ENCODE measurements at places on chromosomes 7 and 10. TPM values are rescaled to one million over a fixed set of nuclear protein-coding genes. Genes with fewer than 3 reads are reported as not detected.

DNA sequence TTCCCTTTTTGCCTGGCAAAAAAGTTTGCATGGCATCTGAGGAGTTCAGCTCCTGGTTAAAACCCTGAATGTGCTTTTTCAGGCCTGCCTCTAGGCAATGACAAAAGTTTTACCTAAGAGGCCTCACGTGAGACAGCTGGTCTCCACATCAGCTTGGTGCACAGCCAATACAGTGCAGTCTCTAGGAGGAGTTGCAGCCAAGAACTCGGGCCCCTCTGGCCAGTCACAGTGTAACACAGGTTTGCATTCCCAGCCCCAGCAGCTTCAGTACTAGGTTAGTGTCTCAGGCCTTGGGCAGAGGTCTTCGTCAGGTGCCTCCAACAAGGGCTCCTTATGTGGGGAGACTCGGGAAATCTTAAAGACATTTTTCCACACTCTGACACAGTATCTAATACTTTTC is 771.7 kb downstream of the SORCS1 start:
- no peak for DNase-seq

DNA sequence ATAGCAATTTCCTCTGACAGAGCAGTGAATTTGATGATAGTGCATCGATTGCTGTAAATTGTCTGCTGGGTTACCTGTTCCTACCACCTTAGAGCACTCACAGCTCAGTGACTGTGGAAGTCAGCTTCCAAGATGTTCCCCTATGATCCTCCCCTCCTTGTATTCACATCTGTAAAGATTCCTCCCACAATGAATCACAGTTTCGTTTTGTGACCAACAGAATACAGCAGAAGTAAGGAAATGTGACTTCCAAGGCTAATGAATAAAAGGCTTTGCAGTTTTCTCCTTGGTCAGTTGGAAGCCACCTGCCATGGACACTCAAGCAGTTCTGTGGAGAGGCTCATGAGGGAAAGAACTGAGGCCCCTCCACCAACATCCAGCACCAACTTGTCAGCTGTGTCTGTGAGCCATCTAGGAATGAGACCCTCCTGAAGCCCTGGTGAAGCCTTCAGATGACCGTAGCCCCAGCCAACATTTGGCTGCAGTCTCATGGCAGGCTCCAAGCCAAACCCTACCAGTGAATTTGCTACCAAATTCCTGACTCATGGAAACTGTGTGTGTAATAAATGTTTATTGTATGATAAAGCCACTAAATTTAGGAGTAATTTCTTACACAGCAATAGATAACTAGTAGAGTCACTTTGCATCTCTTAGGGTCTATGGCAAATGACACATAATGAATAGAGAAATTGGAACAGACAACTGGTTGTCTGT is 309.5 kb upstream of the NPVF start:
- DNase-seq: no peak

- no peak for DNase-seq
Measured at GRCh38 chr7:83517035-83517700, 131.8 kb downstream of the SEMA3E start.

GRCh38 chr7:2093215-2093842 is 139.4 kb downstream of the MAD1L1 start:
- no peak for DNase-seq

- no peak for DNase-seq
Measured at GRCh38 chr7:133763076-133763640, 364.0 kb upstream of the LRGUK start.

DNA sequence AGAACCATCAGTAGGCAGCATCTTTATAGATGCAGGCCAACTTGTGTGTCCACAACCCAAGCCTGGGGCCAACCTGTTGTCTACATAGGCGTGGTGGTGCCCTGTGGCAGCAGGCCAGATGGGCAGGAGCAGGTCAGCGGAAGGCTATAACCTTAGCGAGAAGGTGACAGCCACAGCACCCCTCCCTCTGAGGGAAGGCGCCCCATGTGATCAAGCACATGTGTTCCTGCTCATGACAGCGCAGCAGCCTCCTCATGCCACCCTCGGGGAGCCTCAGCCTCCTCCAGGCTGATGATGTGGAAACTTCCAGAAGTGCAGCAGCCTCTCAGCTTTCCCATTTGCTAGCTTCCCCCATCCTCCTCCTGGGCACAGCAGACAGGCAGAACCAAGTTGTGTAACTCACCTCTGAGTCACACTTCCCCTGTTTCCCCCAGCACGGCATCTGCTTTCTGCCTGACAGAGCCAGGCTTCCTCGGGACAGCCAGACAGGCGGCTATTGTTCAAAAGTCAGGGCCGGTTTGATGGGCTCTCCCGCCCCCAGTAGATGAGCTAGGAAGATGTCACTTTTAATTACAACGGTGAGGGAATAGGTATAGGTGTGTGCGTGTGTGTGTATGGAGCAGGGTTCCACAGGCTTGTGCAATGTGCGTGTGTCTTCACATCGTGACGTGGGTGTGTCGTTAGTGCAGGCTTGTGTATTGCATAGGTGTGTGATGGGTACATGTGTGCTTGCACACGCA is 312.0 kb upstream of the ZMIZ1 start:
- peak; percentile 65 for DNase-seq

- no peak for DNase-seq
Measured at GRCh38 chr10:37976880-37977203, 395 bp upstream of the ZNF25 start.

DNA sequence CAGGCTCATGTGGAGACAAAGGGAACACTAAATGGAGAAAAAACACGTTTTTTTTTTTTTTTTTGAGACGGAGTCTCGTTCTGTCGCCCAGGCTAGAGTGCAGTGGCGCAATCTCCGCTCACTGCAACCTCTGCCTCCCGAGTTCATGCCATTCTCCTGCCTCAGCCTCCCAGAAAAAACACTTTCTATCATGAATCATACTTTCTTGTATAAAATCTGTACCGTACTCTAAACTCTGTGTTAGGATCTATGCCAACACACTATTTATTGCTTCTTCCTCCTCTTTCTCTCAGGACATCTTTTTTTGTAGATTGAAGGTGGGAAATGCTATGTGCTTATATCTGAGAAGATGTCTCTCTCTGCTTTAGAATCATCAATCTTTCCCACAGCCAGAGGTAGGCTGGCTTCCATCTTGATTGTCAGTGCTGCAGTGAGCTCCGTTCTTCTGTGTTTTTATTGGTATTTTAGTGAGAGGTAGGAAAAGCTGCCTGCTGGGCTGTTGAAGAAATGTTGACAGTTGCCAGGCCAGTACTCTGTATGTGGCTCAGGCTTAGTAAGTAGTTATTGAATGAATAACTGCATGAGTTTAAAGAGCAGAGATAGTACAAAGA is 101.1 kb downstream of the GPR85 start:
- DNase-seq: no peak

- DNase-seq: no peak
Measured at GRCh38 chr7:122140918-122141317, 3.1 kb downstream of the AASS start.

DNA sequence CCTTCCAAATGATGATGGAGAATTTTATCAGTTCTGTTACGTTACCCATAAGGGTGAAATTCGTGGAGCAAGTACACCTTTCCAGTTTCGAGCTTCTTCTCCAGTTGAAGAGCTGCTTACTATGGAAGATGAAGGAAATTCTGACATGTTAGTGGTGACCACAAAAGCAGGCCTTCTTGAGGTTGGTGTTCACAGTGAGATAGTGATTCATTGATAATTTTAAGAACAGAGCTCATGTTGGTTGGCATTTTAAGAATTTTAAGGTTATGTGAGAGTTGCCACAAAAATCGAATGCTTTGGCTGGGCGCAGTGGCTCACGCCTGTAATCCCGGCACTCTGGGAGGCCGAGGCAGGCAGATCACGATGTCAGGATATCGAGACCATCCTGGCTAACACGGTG is 25.9 kb downstream of the TAX1BP1 start:
- no peak for DNase-seq

- DNase-seq: no peak
Measured at GRCh38 chr10:17476073-17476472, 21.7 kb upstream of the ST8SIA6 start.

DNA sequence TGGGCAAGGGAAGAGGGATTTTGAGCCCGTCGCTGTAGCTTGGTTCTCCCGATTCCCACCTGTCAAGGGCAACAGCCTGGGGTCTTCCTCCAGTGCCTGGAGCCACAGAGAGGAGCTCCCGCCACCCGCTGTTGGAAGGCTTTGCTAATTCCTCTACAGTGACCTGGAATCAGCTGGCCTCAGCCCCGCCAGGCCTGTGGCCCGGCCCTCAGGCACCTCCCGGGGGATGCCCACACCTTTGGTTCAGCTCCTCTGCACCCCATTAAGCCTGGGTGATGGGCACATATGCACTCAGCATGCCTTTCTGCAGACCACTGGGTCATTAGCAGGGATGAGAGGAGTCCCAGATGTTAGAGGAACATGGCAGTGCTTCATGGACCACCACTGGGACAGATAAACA is 121.4 kb upstream of the MKI67 start:
- no peak for DNase-seq

- DNase-seq: peak; percentile 55
Measured at GRCh38 chr10:79239275-79239779, 107.9 kb upstream of the PPIF start.

DNA sequence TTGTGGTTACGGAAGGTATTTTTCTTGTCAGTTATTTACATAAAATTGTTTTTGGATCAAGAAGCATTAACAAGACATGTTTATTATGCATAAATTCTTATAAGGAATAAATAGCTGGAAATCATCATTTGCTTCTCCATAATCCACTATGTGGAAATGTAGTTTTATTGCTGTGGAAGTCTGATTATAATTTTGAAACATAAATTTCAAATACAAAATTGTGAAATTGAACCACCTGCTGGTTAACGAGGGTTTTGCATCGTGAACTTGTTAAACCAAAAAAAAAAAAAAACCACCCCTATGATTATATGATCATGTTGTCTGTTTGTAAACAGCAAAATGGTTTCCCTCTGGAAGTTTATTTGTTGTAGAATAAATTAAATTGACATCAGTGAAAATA is 25.9 kb downstream of the ABRAXAS2 start:
- no peak for DNase-seq

- DNase-seq: no peak
Measured at GRCh38 chr7:23783115-23783514, 73.1 kb downstream of the STK31 start.

DNA sequence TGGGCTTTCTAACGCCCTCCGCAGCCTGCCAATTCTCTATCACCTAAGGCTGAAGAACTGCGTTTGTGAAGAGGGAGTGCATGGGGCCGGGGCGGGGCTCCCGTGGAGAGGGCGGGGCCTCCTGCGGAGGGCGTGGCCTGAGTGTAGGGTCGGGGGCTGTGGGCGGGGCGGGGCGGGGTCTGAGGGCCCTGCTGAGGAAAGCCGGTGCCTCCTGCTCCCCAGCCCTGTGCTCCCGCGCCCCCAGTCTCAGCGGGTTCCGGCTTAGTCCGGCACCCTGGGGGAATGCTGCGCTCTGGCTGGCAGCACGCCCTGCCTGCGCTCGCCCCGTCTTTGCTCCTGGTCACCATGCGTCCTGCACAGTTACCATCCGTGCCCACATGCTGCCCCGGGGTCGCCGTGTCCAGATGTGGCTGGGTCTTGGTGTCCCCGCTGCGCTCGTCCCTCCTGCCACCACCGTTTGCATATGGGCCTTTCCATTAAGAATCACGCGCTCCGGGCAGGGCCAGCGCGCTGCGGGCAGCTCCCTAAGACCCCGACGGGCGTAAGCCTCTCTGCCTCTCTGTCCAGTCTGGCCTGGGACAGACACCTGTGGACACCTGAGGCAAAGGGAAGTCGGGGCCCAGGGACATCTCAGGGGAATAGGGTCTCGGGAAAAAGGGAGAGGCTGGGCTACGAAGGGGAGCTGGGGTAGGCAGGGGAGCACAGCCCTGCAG is 144.0 kb upstream of the RET start:
- no peak for DNase-seq

DNA sequence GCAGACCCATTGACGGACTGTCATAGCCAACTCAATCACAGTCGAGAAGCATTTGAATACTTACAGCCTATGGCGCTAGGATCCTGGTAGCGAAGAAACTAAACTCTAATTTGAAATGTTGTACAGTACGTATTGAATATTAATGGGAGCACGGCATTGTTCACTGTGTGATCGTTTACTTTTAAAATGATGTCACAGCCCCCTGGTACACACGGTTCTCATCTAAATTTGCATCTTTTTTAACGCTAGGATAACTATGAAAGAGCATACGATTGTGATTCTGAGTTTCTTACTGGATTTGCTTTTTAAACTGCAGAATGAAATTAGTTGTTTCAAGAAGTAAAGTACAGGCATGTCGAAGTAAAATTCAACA is 895 bp upstream of the NAPEPLD start:
- DNase-seq: no peak

Gene ADRA2A
- 18.4 TPM for total RNA-seq

Gene INA
- total RNA-seq: not detected

Gene PPP3CB
- total RNA-seq: 79.0 TPM

Gene THSD7A
- total RNA-seq: 4.0 TPM

Gene CPEB3
- 5.2 TPM for total RNA-seq

Gene MMP21
- 0.59 TPM for total RNA-seq

Gene SPRN
- total RNA-seq: 0.33 TPM

Gene AUTS2
- total RNA-seq: 81.3 TPM

Gene WNT8B
- not detected for total RNA-seq
